NCI-H460 (cell line): ENCODE measurements at places on chromosomes 7 and 10.
A peak's percentile ranks its signal among the peaks of the same experiment; 100 is the strongest.

DNA sequence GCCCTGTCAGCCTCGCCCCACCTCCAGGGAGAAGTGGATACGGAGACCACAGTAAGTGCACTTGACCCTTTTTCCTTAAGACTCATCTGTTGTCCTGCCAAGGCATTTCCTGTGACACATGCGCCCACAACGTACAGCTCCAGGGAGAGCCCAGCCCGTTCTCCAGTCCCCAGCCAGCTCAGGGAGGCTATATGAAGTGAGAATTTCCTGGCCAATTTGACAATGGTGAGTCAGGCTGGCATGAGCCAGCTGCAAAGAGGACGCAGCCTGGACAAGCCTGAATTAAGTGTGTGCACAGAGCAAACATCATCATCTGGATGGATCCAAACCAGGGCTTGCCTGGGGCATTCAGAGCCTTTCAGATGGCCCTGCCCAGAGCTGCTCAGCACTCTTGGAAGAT is 244.8 kb downstream of the KCNMA1 start:
- peak; percentile 38 for DNase-seq

- DNase-seq: no peak
These were observed 46.2 kb downstream of the CAV1 start for GRCh38 chr7:116571037-116571436.

- DNase-seq: no peak
These were observed 263.7 kb downstream of the IPMK start for GRCh38 chr10:58003945-58004344.

- DNase-seq: no peak
These were observed 104.6 kb downstream of the HECTD2 start for GRCh38 chr10:91514787-91515186.

- no peak for DNase-seq
These were observed 65.0 kb upstream of the PFKP start for GRCh38 chr10:3002304-3002703.

GRCh38 chr10:118241229-118242137 is 100.6 kb downstream of the FAM204A start:
- peak; percentile 81 for DNase-seq

GRCh38 chr7:142896151-142896550 is 10.6 kb upstream of the TRPV6 start:
- DNase-seq: no peak
